ENCODE measurements at places on chromosomes 12 and 14.
A peak's percentile ranks its signal among the peaks of the same experiment; 100 is the strongest.

DNA sequence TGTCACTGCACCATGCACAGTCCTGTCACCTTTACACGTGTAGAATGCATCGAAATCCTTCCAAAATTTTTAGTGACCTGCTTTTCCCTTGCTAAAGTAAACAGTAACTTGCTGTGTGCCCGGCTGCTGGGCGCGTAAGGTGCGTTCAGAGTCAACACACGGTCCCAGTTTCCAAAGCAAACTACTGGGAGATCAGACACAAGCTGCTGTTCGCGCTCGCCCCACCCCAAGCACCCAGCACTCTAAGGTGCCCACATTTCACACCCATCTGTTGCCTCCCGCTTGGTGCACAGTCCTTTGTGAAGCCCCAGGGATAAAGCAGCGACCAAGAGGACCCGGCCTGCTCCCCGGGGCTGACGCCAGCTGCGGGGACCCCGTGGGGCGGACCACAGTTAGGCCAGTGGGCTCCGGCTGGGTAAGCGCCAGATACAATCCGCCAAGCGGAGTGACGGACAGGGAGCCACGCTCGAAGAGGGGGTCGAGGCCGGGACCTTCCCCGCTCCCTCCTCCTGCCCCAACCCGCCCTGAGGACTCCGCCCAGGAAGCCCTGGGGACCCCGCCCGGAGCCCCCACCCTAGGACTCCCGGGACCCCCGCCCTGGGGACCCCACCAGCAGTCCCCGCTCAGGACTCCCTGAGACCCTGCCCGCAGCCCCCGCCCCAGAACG is 633 bp downstream of the STX2 start:
- peak; percentile 17 for DNase-seq

GRCh38 chr12:9256758-9257405 is 48.7 kb upstream of the PZP start:
- no peak for DNase-seq

DNA sequence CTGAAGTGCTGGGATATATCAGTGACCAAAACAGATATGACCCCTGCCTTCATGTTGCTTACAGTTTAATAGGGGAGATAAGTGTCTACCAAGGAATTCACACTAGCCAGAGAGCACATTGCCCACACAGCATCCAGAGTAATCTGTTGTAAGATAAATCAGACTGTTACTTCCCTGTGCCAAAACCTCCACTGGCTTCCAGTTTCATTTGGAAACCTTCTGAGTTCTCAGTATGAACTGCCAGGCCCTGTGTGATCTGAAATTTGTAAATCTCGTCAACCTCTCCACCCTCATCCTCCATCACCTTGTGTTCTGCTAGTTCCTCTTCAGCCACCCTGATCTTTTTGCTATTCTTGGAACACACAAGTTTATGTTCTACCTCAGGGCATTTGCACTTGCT is 154.7 kb downstream of the ETV6 start:
- DNase-seq, result no peak

GRCh38 chr12:85963326-85963725 is 89.2 kb downstream of the NTS start:
- DNase-seq, result no peak

DNA sequence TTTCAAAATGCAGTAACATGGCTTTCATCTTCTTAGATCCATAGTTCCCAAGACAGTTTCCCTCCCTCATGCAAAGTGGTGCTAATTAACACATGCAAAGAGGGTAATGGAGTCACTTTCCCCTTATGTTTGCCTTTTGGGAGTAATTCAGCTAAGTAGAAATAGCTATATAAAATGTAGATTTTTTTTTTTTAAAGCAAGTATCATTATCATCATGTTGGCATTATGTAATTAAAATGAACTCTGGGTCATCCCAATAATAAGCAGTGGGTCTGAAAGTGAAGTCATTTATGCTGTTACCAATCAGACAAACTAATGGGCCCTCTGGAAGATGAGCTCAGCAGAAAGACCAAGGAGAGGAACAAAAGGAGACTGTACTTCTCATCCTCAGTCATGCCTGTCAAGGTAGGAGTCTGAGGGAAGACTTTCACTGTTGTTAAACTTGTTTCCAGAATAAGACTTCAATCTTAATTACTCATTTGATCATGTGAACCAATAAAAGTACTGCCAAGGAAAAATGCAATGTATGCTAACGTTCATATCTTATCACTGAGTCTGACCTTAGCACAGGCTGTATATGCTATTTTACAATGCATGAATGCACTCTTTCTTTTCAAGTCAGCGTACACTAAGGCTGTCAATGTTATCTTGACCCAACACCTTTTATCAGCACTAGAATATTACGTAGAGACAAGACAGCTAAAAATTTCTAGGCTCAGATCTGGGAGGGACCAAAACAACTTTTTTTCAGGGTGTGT is 26.8 kb downstream of the AREL1 start:
- DNase-seq, result no peak

DNA sequence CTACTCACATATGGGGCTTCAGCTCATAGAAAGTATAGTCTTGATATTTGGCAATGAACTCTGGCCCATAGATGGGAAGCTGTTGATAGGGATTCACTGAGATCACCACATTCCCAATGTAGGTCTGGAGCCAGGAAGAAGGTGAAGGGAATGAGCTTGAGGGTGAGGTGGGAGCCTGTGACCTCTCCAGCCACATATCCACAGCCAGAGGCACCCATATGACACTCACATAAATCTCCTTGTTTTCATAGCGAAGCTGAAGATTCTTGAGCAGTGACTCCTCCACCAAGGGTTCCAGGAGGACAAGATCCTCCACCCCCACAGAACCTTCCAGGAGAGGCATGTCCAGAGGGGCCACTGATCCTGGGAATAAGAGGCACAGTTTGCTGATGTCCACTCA is 1.9 kb downstream of the MYO1A start:
- DNase-seq, result no peak
